Effector CD8-positive, alpha-beta T cell (primary cell): ENCODE measurements at places on chromosomes 2 and 18.

DNA sequence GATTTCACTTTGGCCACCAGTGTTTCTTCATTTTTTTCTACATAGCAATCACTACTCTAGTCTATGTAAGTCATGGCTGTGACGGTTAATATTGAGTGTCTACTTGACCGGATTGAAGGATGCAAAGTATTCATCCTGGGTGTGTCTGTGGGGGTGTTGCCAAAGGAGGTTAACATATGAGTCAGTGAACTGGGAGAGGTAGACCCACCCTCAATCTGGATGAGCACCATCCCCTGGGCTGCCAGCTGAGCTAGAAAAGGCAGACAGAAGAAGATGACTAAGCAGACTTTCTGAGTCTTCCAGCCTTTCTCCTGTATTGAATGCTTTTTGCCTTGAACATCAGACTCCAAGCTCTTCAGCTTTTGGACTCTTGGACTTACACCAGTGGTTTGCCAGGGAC, 265.0 kb upstream of the SLC8A1 start:
- no peak for DNase-seq

DNA sequence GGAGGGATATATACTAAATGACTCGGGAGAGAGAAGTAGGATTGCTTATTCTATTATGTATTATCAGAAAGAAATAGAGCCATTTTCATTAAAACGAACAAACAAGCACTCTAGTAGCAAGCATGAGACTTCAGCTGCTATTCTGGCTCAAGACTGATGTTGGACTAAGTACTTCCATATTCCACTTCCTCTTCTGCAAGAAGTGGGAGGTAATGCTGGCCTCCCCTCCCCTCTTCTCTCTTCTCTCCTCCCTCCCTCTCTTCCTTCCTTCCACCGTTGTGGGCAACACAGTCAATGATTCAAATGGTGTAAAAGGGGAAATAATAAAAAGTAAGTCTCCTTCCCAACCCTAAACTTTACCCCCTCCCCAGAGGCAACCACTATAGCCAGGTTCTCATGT, 62.6 kb downstream of the EMX1 start:
- no peak for DNase-seq

DNA sequence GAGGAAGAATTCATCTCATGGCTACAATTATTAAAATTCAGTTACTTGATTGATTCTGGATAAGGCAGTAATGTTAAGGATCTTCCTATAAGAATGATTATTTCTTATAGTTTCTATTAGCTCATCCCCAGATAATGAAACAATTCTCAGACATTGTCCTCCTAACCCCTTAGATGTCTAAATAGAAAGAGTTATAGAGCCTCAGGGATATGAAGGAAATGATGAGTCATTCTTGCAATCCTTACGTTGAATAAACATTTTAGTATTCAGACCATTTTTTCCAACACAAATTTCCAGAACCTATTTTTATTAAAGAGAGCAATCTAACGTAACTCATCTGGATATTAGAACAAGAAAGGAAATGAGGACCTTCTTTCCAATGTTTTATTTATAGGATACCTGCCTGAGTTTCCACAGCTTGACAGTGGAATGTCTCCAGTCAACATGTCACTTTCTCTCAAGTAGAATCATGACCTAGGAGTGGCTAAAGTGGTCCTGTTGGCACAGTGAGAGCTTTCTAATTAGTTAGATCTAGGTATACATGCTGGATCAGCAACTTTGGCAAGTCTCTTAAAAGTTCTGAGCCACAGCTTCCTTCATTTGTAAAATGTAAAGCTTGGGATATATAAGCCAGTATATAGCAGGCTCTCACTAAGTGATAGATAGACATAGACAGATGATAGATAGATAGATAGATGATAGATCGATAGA, 88.0 kb upstream of the RAB27B start:
- DNase-seq = no peak

DNA sequence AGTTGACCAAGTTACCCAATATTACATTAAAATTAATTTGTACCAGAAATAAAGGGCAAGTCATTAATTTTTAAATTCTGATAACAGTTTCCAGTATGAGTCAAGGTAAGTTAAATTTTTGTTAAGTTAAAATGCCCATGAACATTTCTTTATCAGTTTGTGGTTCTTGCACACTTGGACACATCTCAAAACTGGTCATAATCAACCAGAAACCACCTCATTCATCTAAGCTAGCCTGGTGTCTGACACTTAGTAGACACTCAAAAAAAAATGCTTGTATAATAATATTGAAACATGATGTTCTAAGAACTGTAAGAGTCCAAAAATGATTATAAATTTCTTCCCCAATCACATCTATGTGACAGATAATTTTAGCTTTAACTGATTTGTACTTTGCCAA, 62.4 kb downstream of the SATB2 start:
- DNase-seq = no peak

DNA sequence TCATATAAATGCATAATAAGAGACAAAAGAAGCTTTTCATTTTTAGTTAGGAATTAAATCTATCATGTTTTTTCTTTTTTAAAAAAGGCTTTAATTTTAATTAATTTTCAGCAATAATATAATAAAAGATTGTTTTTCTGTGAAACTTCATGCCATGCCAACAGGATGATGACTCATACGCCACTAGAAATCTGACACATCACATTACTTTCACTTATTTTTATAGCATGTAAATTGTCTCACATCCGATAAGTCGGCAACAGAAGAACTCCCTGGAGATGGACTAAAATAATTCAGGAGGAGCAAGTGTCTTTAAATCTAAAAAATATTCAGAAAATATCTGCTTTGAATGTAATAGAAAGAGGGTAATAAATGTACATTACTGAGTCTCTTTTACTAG, 1024.2 kb upstream of the ACVR2A start:
- DNase-seq = no peak

GRCh38 chr2:179569831-179570233, 291.6 kb downstream of the ZNF385B start:
- DNase-seq = no peak

DNA sequence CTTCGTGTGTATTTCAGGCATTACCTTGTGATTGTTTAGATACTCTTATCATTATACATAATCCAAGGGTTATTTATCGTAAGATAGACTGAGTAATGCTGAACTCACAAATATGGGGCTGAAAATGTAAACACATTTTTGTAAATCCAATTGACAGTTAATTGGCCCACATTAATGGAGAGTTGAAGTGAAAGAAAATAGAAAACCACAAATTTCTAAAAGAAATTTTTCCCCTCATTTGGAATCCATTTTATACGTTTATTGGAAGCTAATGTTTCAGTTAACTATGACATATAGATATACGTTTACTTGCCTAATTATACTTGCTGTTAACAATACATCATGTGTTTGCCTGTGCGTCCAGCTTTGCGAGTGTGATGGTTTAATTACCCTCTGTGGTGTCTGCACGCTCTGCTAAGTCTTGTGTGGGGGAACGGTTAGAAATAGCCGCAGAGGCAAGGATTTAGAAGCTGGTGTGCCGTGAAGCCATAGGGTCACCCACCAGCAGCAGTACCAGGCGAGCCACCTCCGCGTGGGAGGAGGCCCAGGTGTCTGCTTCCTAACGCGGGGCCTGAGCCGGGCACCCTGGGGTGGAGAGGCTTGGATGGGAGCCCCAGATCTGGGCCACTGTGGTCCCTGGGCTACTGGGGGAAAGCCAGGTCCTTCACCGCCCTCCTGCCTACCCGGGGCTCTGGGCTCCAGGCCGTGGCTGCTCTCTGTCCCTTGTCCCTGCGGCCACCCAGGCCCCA, 38.0 kb downstream of the TSHZ1 start:
- DNase-seq = no peak

DNA sequence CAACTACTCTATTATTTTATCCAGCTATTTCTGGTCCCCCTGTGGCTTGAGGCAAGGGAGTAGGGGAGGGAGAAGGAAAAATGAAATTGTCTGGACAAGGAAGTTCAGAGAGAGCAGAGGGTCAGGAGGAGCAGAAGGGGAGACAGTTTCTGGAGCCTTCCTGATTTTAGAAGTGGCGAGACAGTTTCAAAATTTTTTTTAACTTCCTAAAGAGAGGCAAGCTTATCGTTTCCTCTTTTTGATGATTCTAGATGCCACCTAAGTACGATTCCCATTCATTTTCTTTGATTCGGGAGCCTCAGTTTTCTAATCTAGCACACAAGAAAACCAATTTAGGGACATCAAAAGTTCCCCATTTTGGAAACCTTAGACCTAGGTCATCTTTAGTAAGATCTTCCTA, 96.9 kb upstream of the B3GNT2 start:
- no peak for DNase-seq

DNA sequence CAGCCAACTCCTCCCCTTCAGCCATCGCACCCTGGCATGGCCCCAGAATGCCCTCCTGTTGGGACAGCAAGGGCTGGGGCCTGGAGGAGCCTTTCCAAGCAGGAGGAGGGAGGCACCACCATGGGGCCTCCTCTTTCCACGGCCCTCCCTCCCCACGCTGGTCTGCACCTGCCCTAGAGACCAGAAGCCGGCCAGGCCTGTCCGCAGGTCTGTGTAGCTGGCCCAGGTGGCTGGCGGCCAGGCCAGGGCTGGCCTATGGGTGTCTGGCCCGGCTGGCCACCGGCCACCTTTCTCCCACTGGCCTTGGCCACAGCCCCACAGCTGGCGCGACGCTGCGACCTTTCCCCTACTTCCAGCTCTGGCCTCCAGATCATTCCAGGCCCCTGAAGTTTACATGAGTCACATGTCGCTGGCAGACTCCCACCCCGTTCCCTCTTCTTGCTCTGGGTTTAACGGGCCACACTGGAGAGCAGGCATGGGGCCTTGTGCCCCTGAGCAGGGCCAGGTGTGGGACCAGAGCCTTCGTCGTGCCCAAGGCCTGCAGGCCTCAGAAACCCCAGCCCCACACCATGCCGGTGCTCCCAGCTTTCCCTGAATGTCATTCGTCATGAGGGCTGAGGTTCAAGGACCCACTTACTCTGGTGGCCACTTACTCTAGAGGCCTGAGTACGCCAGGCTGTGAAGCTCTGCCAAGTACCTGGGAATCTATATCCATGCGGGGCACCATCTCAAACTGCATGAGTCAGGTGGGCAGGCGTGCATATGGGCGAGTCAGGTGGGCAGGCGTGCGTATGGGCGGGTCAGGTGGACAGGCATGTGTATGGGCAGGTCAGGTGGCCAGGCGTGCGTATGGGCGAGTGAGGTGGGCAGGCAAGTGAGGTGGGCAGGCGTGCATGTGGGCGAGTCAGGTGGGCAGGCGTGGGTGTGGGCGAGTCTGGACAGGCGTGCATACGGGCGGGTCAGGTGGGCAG, 33.3 kb upstream of the KLF11 start:
- no peak for DNase-seq

GRCh38 chr2:190119923-190120590, 57.5 kb upstream of the MSTN start:
- DNase-seq = no peak

DNA sequence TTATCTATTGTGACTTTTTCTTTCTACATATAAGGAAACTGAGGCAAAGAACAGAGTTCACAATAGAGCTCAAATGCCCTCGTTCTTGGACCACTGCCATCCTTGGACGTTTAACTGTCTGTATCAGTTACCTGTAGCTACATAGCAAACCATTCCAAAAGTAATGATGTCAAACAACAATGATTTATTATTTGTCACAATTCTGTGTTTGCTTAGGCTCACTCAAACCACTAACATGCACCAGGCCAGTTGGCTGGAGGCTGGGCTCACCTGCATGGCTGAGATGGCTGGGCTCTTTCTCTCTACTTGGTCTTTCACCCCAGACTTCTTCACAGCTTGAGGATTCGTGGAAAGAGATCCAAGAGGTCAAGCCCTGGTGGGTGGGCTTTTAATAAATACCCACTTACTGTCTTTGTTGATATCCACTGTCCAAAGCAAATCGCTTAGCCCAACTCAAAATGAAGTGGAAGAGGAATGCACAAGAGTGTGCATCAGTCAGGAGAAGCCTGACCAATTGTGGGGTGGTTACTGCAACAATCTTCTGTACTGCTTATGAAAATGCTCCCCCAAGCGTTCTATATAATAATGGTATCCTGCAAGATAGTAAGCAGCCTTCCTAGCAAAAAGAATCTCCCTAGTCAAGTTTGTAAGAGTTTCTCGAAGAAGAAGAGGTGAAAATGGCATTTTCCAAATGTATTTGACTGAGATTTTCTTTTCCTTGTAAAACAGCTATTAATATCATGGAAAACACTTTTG, 163.5 kb upstream of the NT5C1B start:
- no peak for DNase-seq
